CD4-positive, CD25-positive, alpha-beta regulatory T cell (primary cell): ENCODE measurements at places on chromosomes 16 and 17.

DNA sequence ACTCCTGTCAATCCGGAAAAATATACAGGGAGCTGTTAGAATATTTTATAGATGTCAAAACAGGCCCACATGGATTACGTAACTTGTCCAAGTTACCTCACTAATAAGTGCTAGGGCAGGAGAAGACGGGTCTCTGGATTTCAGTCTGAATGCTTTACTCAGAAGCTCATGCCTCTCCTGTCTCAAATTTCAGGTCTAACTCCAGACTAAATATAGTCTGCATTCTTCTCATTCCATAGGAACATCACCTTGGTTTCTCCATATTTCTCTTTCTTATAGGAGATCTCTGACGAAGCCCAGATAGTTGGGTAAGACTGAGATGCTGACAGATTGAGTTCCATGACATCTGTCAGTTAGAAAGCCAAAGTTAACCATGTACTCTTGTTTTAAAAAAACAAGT, 174.2 kb downstream of the STX8 start:
- no peak for DNase-seq

- DNase-seq: no peak
These were observed 22.2 kb upstream of the RAB11FIP4 start for GRCh38 chr17:31369266-31369665.

- DNase-seq: no peak
These were observed 41.7 kb downstream of the ESRP2 start for GRCh38 chr16:68194251-68194650.

DNA sequence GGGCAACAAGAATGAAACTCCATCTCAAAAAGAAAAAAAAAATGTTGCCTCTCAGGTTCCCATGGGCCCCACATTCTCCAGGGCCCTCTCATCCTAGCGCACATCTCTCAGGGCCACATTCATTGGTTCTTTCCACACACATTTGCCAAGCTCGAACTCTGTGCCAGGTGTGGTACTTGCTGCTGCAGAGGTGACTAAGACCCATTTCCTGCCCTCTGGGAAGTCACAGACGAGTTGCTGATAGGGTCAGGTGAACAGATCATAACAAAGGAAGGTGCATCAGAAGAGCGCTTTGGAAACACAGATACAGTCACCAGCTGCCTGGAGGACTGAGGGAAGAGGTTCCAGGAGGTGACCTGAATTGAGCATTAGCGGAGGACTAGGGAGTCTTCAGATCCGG, 1.0 kb downstream of the GSDMA start:
- DNase-seq: no peak

- no peak for DNase-seq
These were observed 6.1 kb upstream of the ENDOV start for GRCh38 chr17:80408872-80409271.
